ENCODE measurements at places on chromosomes 2 and 18.

DNA sequence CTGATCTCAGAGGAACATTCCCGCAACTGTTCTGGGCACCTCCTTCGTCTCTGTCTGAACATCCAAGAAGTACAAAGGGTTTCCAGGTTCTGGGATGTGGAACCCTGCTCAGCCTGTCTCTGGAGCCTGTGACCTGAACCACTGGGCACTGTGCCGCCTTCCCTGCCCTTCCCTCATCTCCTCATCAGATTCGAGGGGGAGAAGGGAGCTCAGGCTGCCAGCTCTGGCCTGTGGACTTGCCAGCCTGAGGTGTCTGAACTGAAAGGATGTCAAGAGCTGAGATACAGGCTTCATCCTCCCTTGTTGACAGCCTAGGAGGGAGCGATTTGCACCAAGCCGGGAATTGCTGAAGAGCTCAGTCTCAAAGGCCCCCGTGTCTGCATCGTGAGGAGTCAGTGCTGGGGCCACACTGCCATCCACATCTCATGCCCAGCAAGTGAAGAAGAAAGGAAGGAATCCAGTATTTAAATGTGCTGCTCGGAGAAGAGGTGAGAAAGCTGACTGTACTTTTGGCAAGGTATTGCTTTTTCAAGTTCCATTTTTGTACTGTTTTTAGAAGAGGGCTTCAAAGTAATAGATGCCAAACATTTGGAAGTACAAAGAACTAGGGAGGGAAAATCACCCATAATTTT, 12.6 kb downstream of the NEU2 start:
- DNase-seq, result no peak

GRCh38 chr18:434410-434809, 66.1 kb downstream of the COLEC12 start:
- no peak for DNase-seq

DNA sequence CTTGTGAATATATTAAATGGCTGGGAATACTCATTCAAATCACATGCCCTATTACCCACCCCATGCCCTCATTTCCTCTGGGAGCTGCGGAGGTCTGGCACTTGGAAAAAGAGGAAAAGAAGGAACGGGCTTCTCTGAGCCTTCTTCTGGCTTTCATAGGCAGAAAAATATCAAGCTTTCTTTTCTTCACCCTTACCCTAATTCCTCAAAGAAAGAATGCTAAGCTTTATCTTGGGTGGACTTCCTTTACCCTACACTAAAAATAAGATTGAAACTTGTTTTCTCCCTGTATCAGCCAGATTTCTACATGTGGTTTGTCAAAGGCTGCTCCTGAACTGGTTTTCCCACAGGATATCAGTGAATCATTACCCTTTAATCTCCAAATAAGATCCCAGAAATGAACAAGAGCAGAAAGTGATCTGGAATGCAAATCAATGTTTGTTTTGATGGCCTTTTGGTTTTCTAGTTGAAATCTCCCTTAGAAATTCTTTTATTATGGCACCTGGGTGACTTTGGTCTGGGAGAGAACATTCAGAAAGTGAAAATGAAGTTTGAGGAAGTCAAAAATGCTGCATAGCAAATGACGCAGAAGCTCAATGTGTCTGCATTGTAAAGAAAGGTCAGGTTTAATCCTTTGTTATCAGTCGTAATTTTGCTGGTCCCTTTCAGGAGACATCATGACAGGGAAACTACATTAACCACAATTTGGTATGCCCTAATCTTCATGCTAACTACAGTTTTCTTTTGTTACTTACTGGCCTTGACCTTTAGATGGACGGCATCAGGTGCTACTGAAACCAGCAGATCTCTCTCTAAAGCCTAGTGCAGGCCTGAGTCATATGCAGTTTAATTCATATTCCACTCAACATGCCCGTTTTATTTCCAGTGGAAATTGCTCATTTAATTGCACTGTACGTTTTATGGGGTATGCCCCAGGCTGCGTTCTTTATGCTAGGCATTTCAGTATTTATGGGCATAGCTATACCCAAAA, 46.6 kb upstream of the HNRNPA3 start:
- no peak for DNase-seq

DNA sequence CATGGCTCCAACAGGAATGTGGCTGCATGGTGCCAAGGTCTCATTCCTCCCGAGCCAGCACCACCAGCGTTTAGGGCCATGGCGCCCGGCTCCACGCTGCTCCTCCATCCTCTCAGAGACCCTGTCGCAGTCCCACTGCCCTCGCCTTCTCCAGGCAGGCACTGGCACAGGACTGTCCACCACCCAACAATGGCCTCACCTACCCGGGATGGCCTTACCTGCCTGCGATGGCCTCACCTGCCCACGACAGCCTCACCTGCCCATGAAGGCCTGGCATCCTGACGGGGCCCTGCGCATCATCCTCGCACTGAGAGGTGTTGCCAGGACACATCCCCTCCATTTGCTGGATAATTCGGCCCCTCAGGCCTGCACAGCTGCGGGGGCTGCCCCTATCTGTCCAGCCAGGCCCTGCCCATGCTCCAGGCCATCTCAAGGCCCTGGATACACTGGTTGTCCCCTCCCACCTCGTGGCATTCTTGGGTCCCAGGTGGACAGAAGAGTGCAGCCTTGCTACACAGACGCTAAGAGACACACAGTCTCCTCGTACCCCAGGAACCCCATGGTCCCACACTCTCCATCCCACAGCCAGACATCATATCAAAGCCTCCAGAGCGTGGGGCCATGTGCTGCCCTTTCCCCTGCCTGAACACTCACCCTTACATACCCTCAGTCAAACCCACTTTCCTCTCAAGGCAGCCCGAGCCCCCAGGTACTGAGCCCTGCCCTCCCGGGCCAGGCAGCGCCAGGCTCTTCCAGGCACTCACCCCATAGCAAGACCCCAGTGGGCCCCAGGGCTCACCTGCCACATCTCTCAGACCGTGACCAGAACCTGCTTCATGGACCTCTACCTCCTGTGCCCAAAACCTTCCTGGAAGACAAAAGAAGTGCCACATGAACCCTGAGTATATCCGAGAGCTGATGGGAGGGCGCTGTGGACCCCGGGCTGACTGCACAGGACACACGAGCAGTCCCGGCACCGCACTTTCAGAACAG, 268.6 kb downstream of the EIPR1 start:
- no peak for DNase-seq

DNA sequence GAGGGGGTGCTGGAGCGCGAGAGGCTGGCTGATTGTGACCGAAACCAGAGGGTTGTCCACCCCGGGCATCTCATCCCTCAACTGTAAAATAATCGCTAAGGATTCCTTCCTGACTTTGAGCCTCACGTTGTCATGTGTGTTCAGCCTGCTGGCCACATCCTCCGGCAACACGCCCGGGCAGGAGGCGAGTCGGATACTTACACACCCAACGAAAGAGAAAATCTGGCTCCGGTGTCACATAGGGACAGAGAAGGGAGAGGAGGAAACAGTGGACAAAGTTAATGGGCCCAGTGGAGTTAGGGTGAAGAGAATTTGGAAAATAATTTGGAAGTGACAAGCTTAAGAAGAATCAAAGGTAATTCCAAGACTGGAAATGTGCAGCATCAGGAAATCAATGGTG, 2.4 kb downstream of the TLX2 start:
- no peak for DNase-seq

All from epithelial cell of proximal tubule (primary cell).